ENCODE measurements at places on chromosomes 3 and 15.
A peak's percentile ranks its signal among the peaks of the same experiment; 100 is the strongest.

DNA sequence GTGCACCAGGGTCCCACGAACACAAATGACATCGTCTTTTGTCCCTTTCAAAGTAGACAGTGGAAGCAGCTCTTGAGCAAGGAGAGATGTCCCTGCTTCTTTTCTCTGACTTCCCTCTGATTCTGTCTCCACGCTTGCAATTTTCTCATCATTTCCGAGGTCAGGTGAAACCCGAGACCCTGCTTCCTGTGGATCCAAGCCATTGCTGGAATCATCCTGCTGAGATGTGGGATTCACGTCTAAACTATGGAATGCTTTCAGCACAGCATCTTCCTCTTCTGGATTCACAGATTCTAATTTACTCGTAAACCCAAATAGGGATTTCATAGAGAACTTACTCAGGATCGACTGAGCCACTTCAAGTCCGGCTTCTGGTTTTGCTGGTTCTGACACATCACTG lies 127.1 kb downstream of the FMN1 start:
- DNase-seq = peak; percentile 66
- peak overlapping the region; percentile 66 for H3K27ac ChIP-seq
- peak overlapping the region; percentile 60 for H3K4me3 ChIP-seq
- peaks cover 11% of the 10 kb centered on the region for H3K27me3 ChIP-seq

DNA sequence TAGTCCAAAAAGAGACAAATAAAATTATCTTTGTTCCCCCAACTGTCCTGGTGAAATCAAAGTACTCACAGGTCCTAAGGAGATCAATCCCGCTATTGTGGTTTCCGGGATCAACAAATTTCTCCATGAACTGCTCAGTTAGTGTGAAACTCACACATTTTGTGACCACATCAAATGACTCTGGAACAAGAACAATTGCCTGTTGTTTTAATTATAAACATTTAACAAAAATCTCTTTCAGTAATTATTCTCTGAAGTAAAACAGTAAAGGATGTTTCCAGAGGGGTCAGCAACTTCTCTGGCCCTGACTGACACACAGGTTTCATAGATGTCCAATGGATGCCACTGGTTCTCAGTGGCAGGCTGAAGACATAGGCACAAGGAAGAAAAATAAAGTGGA lies 3.9 kb downstream of the CLDND1 start:
- no peak for DNase-seq
- H3K36me3 ChIP-seq = peaks cover 46% of the 10 kb centered on the region

DNA sequence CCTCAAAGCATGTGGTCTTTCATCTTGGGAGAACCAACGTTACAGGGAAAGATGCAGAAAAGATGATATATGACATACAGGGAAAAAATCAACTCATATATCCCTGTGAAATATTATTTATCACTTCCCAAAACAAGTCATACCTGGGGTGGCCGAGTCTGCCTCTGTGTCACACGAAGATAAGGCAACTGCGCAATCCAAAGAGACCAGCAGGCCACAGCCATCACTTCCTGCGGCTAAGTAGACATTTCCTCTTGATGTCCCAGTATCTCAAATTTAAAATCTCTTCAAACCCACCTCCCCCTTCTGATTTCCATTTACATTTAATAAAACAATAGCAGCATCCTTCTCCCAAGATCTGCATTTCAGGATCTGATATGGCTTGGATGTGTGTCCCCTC lies 71.5 kb downstream of the IGF2BP2 start:
- no peak overlapping the region for H3K4me3 ChIP-seq
- no peak overlapping the region for H3K27ac ChIP-seq
- peaks cover 14% of the 10 kb centered on the region for H3K4me1 ChIP-seq
- H3K27me3 ChIP-seq = no peaks in the 10 kb centered on the region

- peak; percentile 74 for DNase-seq
- H3K4me1 ChIP-seq = no peaks in the 10 kb centered on the region
- H3K36me3 ChIP-seq = no peaks in the 10 kb centered on the region
Observed at GRCh38 chr15:74950078-74950908, 6.3 kb downstream of the RPP25 start.

GRCh38 chr15:96598514-96598913 lies 268.0 kb downstream of the NR2F2 start:
- H3K4me3 ChIP-seq = no peak overlapping the region
- H3K27ac ChIP-seq = no peak overlapping the region
- H3K4me1 ChIP-seq = no peaks in the 10 kb centered on the region
- no peaks in the 10 kb centered on the region for H3K36me3 ChIP-seq
- DNase-seq = no peak

All from GM23248 (cell line).